ACHN (cell line): ENCODE measurements at places on chromosomes 7 and 10.

DNA sequence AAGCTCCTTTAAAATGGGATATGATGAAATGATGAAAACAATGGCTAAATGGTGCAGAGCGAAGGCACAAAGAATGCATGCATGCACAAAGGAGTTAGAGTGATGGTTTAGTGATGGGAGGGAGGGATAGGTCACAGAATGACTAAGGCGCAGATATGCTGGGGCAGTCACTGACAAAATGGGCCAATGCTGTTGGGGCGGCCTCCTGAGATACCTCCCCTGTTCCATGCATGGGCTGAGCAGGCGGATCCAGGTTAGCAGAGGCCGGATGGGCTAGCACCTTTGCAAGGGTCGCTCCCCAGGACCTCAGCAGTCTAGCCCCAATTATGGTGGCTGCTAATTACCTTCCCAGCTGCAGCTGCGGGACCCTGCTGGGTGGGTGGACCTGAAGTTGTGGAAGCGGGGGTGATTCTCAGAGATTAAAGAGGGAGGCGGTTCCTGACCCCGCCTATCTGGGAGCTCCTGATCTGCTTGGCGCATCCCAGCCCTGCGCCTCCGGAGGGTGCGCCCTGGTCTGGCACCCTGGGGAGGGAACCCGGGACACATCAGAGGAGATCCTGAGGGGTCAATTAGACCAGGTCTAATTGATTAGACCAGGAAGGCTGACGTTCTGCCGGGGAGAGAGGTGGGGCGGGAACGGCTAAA lies 175.0 kb downstream of the CYP26A1 start:
- DNase-seq, result no peak

DNA sequence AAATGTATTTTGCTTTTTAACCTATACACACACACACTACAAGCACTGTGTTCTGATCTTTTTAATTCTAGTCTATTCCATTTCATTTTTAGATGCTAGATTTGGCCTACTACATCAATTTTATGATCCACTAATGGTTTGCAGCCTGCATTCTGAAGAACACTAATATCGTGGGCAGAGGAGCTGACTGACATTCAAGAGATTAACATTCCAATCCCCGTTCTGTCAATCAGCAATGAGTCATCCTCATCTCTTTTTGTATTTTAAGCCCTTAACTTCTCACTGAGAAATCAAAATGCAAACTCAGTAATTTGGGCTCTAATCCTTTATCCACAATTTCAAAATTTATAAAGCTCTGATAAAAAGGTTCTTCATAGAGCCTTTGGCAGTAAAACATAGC lies 47.1 kb upstream of the GAD2 start:
- DNase-seq, result no peak

GRCh38 chr7:75572396-75572795 lies 80.3 kb downstream of the SPDYE5 start:
- no peak for DNase-seq

DNA sequence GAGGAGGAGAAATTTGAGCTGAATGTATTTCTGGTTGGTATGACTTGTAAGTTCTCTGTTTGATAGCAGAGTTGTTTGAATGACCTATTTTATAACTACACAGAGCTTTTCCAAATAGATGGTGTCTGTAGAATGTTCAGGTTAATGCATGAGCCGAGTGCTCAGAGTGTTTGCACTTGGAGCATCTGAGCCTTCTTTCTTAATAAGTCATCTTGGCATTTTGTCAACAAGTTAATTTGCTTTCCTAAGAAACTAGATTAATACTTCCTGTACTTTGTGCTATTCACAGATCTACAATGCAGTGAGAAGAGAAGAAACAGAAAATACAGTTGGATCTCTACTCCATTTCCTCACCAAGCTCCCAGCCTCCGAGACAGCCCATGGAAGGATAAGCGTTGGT lies 138.2 kb downstream of the PLCE1 start:
- no peak for DNase-seq

DNA sequence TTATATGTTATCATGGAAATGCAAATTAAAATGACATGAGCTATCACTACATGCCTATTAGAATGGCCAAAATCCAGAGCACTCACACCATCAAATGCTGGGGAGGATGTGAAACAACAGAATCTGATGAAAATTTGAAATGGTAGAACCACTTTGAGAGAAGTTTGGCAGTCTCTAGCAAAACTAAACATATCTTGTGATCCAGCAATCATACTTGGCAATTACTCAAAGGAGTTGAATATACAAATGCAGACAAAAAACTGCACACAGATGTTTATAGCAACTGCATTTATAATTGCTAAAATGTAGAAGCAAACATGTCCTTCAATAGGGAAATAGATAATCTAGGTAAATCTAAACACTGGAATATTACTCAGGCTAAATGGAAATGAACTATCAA lies 1164.9 kb downstream of the DNAJB9 start:
- no peak for DNase-seq

- DNase-seq, result no peak
Measured at GRCh38 chr10:34185998-34186397, 629.1 kb downstream of the PARD3 start.

DNA sequence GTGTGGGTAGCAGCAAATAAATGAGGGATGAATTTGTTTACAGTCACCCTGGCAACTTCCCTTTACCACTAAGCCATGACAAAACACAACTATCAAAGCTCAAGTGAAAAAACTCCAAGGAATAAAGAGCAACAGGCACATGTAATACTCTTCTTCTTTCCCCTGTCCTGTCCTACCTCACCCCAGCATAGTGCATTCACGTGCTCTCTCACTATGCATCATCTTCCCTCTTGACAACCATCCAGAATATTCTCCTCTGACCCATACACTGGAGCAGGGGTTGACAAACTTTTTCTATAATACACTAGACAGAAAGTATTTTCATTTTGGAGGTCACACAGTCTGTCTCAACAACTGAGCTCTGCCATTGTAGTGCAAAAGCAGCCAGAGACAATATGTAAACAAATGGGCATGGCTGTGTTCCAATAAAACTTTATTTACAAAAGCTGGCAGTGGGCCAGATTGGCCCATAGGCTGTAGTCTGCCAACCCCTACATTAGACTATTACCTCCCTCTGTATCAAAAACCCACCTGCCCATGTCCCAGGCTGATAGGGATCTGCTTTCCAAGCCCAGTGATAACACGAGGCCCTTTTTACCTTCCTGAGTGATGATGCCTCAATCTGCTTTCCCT lies 354.5 kb downstream of the FGFR2 start:
- no peak for DNase-seq
